ENCODE measurements at places on chromosomes 5 and 9.

- DNase-seq: peak; percentile 23
Observed at GRCh38 chr9:126915281-126915816, 767 bp downstream of the RALGPS1 start.

- DNase-seq: peak; percentile 82
Observed at GRCh38 chr9:109574061-109574882, 76.2 kb upstream of the PTPN3 start.

DNA sequence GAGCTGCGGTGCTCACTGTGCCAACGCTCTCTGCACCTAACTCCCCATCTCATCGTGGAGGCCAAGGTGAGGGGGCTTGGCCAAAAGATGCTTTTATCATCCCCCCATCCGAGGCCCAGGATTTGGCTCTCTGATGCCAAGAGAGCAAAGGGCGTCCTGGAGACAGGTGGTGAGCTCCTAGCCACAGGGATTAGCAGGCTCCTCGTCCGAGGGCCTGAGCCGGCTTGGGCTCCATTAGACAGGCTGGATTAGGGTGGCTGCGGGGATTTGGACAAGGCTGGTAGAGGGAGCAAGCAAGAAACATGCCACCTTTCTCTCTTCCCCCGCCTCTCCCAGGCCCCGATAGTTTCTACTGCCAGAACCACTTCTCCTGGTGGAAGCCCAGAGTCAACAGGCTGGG lies 1.0 kb upstream of the GRM6 start:
- DNase-seq: no peak

DNA sequence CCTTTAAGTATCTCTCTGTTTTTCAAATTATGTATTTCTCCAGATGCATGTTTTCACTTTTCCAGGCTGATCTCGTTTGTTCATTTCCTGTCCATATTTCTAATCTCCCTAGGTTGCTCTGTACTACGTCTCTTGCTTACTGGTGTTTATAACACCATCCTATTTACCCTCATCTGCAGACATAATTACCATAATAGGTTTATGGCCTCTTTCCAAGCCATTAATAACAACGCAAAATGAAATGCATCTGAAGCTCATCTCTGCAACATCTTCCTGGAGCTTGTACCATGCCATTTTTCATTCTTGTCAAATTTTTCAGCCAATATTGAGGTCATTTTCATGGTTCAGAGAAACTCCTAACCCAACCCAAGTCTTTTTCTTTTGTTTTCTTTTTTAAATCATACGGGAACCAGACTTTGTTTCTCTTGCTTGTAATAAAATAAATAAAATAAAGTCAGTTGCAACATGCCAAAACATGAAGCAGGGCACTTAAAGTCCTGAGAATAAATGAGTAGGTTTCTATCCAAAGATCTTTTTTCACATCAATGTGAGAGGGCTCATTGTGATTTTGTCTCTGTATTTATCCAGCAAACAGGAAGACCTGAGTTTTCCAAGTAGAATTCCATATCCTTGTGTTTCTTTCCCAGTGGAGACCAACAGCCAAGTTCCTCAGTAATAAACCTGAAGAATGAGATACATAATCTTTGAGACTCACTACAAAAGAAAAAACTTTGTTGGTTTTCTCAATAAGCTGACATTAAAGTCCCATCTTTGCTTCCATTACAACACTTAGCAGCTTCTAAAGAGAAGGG lies 37.0 kb downstream of the DPYSL3 start:
- no peak for DNase-seq
